ENCODE measurements at places on chromosomes 2 and 18. TPM values are rescaled to one million over a fixed set of nuclear protein-coding genes. Genes with fewer than 3 reads are reported as not detected.

The DTNA gene
- not detected for total RNA-seq

DNA sequence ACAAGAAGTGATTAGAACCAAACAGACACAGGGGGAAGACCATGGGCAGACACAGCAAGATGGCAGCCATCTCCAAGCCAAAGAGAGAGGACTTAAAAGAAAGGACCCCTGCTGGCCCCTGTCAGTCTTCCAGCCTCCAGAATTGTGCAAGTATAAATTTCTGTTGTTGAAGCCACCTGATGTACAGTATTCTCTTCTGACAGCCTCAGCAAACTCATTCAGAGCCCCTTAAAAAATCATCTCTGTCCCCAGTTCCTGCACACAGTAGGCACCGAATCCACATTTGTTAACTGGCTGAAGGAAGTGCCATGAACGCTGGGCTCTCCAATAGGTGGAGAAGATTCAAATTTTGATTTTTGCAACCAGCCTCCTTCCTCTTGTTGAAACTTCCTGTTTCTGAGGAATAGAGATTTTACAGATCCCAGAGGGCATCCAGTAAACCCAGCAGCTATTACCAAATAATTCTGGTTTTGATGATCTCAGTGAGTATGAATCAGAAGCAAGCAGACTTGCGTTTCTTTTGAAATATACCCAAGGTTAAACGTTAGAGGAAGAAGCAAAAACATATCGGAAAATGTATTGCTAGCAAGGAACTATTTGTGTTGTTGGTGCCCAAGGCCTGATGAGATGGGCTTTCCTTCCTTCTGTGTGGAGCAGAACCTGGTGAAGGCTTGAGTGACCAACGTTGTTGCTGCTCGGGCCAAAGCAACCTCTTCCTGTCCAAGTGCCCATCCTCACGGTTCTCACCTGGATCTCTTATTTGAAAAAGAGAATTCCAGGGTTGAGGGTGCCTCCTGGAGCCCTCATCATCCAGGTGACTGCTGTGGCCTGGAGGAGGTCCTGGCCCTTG lies 47.7 kb upstream of the PLB1 start:
- no peaks in the 10 kb centered on the region for H3K36me3 ChIP-seq
- peaks cover 3% of the 10 kb centered on the region for H3K4me1 ChIP-seq
- no peak overlapping the region for H3K27ac ChIP-seq
- peak; percentile 46 for DNase-seq
- H3K27me3 ChIP-seq: no peaks in the 10 kb centered on the region

- no peak overlapping the region for H3K4me3 ChIP-seq
- H3K27me3 ChIP-seq: no peaks in the 10 kb centered on the region
- H3K36me3 ChIP-seq: no peaks in the 10 kb centered on the region
- DNase-seq: no peak
- peaks cover 16% of the 10 kb centered on the region for H3K4me1 ChIP-seq
Observed at GRCh38 chr2:120319686-120320317, 26.1 kb upstream of the INHBB start.

The TEKT4 gene
- total RNA-seq: not detected

DNA sequence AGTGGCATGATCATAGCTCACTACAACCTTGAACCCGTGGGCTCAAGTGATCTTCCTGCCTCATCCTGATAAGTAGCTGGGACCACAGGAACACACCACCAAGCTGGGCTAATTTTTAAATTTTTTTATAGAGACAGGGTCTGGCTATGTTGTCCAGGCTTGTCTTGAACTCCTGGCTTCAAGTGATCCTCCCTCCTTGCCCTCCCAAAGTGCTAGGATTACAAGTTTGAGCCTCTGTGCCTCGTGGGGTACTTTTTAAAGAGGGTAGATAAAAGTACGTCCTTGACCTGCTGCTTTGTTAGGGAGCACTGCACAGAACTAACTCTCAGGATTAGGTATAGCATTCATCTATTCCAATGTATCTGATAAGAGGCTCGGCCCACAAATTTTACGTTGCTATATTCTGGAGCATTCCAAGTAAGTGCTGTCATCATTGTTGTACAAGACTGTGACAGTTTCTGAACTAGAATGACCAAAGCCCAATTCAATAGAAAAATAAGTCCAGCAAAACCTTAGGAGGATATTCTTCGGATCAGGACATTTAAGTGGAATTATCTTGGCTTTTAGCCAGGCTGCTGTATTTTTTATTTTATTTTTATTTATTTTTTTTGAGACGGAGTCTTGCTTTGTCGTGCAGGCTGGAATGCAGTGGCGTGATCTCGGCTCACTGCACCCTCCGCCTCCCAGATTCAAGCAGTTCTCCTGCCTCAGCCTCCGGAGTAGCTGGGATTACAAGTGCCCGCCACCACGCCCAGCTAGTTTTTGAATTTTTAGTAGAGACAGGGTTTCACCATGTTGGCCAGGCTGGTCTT lies 4.1 kb downstream of the MTCL1 start:
- H3K27ac ChIP-seq: no peak overlapping the region
- no peak for DNase-seq
- H3K4me1 ChIP-seq: peaks cover 3% of the 10 kb centered on the region
- no peaks in the 10 kb centered on the region for H3K36me3 ChIP-seq

GRCh38 chr2:207328944-207329386 lies 163.2 kb upstream of the KLF7 start:
- peaks cover 36% of the 10 kb centered on the region for H3K4me1 ChIP-seq
- H3K27ac ChIP-seq: no peak overlapping the region
- H3K36me3 ChIP-seq: no peaks in the 10 kb centered on the region
- peak; percentile 64 for DNase-seq
- H3K4me3 ChIP-seq: no peak overlapping the region

The SERPINB3 gene
- total RNA-seq: not detected

DNA sequence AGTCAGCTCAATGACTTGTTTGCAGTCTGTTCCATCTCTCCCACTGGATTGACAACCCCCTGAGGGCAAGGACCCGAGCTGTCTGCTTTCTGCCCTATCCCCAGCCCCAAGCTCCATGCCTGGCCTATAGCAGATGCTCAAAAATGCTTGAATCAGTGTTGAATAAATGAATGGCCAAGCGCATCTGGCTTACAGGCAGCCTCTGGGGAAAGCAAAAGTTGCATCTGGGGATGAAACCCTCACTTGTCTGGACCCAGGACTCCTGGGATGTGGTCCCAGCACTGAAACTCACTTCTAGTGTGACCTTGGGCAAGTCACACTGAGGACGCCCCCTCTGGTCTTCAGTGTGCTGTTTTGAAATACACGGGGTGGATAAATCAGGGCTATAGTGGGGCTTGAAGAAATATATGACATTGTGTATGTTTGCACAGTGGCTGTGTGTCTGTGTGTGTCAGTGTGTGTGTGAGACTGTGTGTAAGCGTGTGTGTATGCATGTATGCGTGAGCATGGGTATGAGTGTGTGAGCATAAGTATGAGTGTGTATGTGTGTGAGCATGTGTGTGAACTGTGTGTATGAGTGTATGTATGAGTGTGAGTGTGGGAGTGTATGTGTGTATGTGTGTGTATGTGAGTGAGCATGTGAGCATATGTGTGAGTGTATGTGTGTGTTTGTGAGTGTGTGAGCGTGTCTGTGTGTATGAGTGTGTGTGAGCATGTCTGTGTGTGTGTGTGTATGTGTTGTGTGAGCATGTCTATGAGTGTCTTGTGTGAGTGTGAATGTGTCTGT lies 27.8 kb upstream of the TNS1 start:
- no peak overlapping the region for H3K27ac ChIP-seq
- no peak overlapping the region for H3K4me3 ChIP-seq
- H3K27me3 ChIP-seq: no peaks in the 10 kb centered on the region
- no peaks in the 10 kb centered on the region for H3K4me1 ChIP-seq

DNA sequence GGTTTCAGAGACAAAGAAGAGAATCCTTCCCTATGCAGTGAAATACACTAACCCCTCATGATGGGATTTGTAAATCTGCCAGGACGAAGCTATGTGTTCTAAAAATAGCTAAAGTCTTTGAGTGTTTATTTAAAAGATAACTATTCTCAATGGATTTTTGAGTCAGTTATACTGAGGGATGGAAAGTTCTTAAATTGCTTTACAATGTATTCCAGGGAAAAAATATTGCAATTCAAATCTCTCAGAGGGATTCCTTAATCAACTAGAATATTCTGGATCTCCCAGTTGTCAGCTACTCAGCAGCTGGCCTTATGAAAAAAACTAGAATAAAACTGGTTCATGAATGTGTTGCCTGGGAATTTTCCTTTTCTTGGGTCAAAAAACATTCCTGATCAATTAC lies 312.4 kb downstream of the PLCL1 start:
- H3K4me3 ChIP-seq: no peak overlapping the region
- DNase-seq: no peak
- no peaks in the 10 kb centered on the region for H3K27me3 ChIP-seq
- H3K36me3 ChIP-seq: no peaks in the 10 kb centered on the region

DNA sequence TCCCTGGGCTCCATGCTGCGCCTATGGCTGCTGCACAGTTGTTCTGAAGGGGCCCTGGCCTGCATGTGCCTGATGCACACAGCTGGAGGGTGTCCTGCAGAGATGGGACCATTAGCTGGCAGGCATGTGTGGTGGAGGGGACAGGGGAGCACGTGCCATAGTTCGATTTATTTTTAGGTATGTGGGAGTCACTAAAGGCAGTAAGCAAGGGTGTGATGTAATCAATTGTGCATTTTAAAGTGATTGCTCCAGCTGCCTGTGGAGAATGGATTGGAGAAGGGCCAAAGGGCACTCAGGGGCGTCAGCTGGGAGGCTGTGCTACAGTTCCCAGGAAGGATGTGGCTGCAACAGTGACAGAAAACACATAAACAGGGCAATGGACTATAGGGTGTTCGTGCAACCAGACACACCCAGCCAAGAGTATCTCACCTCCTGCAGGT lies 205.1 kb downstream of the ARL4C start:
- H3K27ac ChIP-seq: no peak overlapping the region
- no peaks in the 10 kb centered on the region for H3K27me3 ChIP-seq
- H3K4me3 ChIP-seq: no peak overlapping the region
- H3K4me1 ChIP-seq: peaks cover 11% of the 10 kb centered on the region
- no peaks in the 10 kb centered on the region for H3K36me3 ChIP-seq

DNA sequence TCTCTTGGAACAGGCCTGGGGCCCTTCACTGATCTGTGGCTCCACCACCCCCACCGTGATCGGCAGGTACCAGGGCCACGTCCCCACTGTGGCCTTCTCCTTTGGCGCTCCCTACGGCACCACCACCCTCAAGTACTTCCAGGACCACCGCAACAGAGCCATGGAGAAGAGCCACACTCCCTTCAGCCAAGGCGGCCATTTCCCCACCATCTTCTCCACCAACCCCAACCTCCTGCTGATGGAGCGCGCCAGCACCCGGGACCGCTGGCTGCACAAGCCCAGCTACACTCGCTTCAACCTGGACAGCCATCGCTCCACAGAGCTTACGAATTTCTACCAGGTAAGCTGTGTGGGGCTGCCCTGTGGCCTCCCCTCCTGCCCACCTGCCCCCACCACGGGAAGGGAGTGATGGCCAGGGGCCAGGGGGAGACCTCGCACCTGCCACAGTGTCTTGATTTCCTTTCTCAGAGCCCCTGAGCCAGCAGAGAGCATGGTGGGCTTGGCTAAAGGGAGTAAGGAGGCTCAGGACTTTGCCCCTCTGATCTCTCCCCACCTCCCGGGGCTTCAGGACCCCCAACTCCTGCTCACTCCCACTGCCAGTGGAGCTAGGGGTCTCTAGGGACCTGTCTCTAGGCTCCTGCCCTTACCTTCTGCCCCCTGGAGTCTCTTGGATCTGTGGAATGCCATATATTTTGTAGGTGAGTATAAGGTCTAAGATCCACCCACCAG lies 65.2 kb downstream of the CIB4 start:
- H3K27ac ChIP-seq: no peak overlapping the region
- no peaks in the 10 kb centered on the region for H3K27me3 ChIP-seq
- H3K36me3 ChIP-seq: no peaks in the 10 kb centered on the region
- H3K4me3 ChIP-seq: no peak overlapping the region
- no peak for DNase-seq
- H3K4me1 ChIP-seq: peaks cover 16% of the 10 kb centered on the region

DNA sequence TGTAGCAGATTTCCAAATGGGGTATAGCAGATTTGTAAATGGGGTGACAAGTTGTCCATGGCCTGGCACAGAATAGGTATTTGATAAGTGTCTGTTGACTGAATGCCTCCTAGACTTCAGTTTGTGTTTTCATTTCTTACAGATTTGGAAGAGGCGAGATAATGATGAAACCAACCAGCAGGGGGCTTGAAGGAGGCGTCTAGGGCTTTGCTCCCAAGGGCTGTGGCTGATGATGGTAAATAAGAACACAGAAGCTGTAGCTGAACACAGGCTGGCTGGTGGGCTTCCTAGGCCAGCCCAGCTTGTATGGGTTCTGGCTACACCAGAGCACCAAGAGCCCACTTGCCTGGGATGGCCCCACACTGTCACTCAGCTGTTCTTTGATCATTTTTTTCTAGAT lies 19.4 kb downstream of the SFTPB start:
- H3K4me3 ChIP-seq: no peak overlapping the region
- peak; percentile 77 for DNase-seq
- no peaks in the 10 kb centered on the region for H3K27me3 ChIP-seq
- H3K36me3 ChIP-seq: peaks cover 74% of the 10 kb centered on the region
- H3K4me1 ChIP-seq: no peaks in the 10 kb centered on the region
- no peak overlapping the region for H3K27ac ChIP-seq

DNA sequence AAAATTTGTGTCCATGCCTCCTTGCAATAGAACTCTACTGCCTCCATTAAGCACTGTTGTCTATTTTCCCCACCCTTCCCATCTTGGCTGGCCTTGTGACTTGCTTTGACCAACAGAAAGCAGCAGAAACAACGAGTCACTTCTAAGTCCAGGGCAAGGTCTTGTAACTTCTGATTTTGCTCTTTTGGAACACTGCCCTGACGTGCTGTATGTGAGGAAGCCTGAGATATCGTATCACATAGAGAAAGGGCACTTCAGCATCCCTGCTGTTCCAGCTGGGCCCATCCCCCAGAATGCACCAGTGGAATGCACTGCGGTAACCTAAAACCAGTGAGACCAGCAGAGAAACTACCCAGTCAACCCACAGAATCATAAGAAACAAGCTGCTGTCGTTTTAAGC lies 28.1 kb downstream of the NCKAP1 start:
- no peak overlapping the region for H3K27ac ChIP-seq
- H3K27me3 ChIP-seq: 0 out of 2 replicates have a peak, but pooled peaks cover 3% of the 10 kb centered on the region
- no peaks in the 10 kb centered on the region for H3K36me3 ChIP-seq

DNA sequence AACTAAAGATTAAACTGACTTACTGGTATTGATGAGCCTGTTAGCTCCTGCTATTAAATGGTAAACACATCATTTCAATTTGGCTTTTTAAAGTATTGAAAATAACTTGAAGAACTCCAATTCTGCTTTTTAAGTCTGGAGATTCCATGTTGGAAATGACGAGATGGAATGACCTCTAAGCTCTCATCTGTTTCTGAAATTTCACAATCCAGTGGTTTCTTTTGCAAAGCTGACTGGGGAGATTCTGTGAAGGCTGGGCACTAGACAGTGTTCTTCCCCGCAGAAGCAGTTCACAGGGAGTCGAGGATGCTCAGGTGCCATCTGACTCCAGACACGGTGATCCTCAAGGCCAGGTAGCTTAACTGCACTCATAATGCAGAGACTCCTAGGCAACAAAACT lies 44.7 kb downstream of the DHRS9 start:
- H3K4me1 ChIP-seq: no peaks in the 10 kb centered on the region
- H3K27me3 ChIP-seq: no peaks in the 10 kb centered on the region
- no peak overlapping the region for H3K4me3 ChIP-seq
- DNase-seq: no peak

- H3K36me3 ChIP-seq: no peaks in the 10 kb centered on the region
- no peak for DNase-seq
- no peak overlapping the region for H3K4me3 ChIP-seq
- H3K27ac ChIP-seq: no peak overlapping the region
- H3K4me1 ChIP-seq: peaks cover 3% of the 10 kb centered on the region
Observed at GRCh38 chr2:28449488-28450395, 46.1 kb upstream of the PLB1 start.

All from Karpas-422 (cell line).